Activated naive CD8-positive, alpha-beta T cell treated with anti-CD3 and anti-CD28 coated beads, Interleukin-2, amount 10 ng/mL, durations not matched to agents 7 days and 5 days (primary cell): ENCODE measurements at places on chromosomes 16 and 17. TPM values are rescaled to one million over a fixed set of nuclear protein-coding genes. Genes with fewer than 3 reads are reported as not detected.
A peak's percentile ranks its signal among the peaks of the same experiment; 100 is the strongest.

CACNG1 gene
- total RNA-seq = not detected

ESRP2 gene
- total RNA-seq = not detected

SLC2A4 gene
- not detected for total RNA-seq

NPW gene
- total RNA-seq = 0.42 TPM

CYB5B gene
- 131 TPM for total RNA-seq

DNAH9 gene
- not detected for total RNA-seq

OXLD1 gene
- total RNA-seq = 56.6 TPM

LPCAT2 gene
- 0.30 TPM for total RNA-seq

MEIOC gene
- not detected for total RNA-seq

DNA sequence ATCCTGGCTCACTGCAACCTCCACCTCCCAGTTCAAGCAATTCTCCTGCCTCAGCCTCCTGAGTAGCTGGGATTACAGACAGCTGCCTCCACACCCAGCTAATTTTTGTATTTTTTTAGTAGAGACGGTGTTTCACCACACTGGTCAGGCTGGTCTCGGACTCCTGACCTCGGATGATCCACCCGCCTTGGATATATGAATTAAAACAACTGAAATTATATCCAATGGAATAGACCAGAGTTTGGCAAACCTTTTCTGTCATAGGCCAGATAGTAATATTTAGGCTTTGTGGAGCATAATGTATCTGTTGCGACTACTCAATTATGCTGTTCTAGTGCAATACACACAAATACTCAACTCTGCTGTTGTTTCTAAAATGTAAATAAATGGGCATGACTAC, 93.8 kb upstream of the NACA2 start:
- no peak for DNase-seq
- H3K4me1 ChIP-seq = peaks cover 2% of the 10 kb centered on the region
- H3K4me3 ChIP-seq = no peak overlapping the region
- no peaks in the 10 kb centered on the region for H3K27me3 ChIP-seq
- H3K36me3 ChIP-seq = peaks cover 39% of the 10 kb centered on the region

GRCh38 chr17:36131421-36131820, 27.8 kb downstream of the CCL4 start:
- peaks cover 19% of the 10 kb centered on the region for H3K27me3 ChIP-seq
- no peak for DNase-seq
- no peaks in the 10 kb centered on the region for H3K36me3 ChIP-seq
- no peak overlapping the region for H3K4me3 ChIP-seq
- no peaks in the 10 kb centered on the region for H3K4me1 ChIP-seq

DNA sequence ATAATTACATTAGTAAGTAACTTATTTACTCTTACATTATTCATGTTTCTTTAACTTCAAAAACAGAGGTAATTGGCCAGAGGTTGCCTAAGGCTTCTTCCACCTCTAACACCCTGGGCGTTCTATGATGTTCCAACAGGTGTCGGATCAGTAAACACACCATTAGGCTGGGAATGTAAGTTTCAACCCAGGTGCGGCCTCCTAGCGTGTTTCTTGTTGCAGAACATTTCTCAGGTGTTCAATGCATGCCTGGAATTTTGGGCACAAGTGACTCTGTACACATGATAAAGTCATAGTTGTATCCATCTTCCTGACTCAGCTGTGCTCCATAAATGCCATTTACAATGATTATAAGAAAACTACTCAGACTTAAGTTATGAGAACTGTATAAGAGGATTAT, 1.0 kb downstream of the KRTAP2-2 start:
- H3K36me3 ChIP-seq = no peaks in the 10 kb centered on the region
- DNase-seq = no peak
- H3K4me3 ChIP-seq = no peak overlapping the region
- no peak overlapping the region for H3K27ac ChIP-seq
- peaks cover 11% of the 10 kb centered on the region for H3K27me3 ChIP-seq

GRCh38 chr16:57763285-57764005, 27.9 kb downstream of the KATNB1 start:
- no peaks in the 10 kb centered on the region for H3K36me3 ChIP-seq
- no peak for DNase-seq
- no peak overlapping the region for H3K4me3 ChIP-seq
- H3K27ac ChIP-seq = no peak overlapping the region

GRCh38 chr16:49620158-49620868, 235.6 kb downstream of the ZNF423 start:
- no peak overlapping the region for H3K4me3 ChIP-seq
- H3K27me3 ChIP-seq = no peaks in the 10 kb centered on the region
- no peak overlapping the region for H3K27ac ChIP-seq
- H3K36me3 ChIP-seq = no peaks in the 10 kb centered on the region
- no peak for DNase-seq

- H3K27ac ChIP-seq = no peak overlapping the region
- H3K4me1 ChIP-seq = peaks cover 4% of the 10 kb centered on the region
- no peaks in the 10 kb centered on the region for H3K36me3 ChIP-seq
- H3K4me3 ChIP-seq = no peak overlapping the region
- H3K27me3 ChIP-seq = peaks cover 10% of the 10 kb centered on the region
Observed at GRCh38 chr16:55839115-55839514, 6.2 kb upstream of the CES1 start.

DNA sequence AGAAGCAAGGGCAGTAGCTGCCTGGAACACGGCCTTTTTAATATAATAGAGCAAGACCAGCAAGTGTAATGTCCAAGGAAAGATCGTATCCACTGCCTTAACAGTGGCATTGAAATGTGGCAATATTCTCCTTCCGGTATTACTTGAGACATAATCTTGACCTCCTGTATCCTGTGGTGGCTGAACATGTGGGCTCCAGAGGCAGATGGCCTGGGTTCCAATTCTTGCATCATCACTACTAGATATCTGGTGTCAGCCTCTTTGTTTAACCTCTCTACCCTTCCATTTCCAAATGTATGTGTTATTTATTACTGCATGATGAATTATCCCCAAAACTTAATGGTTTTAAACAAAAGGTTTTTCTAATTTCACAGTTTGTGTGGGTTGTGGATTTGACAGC, 3.5 kb upstream of the CDYL2 start:
- no peak for DNase-seq
- H3K27me3 ChIP-seq = peaks cover 2% of the 10 kb centered on the region
- peaks cover 16% of the 10 kb centered on the region for H3K4me1 ChIP-seq
- no peaks in the 10 kb centered on the region for H3K36me3 ChIP-seq
- no peak overlapping the region for H3K27ac ChIP-seq

DNA sequence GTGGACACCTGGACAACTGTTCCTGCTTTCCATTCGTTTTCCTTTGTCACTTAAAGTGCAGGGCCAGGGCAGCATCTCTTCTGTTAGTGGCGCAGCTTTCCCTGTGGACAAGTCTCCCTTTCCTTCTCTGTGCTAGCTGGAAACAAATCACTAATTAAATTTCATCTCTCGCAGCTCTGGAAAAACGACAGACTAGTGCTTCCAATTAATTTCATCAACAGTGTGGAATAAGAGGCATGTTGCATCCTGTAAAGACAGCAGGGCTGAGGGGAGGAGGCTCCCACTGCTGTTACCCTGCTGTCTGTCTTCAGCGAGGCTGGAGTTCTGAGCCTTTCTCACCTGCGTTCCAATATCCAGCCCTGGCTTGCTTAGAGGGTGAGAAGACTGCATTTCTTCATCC, 352.1 kb upstream of the HSBP1 start:
- DNase-seq = no peak
- H3K27me3 ChIP-seq = no peaks in the 10 kb centered on the region
- H3K4me3 ChIP-seq = no peak overlapping the region
- no peaks in the 10 kb centered on the region for H3K36me3 ChIP-seq
- no peaks in the 10 kb centered on the region for H3K4me1 ChIP-seq

GRCh38 chr16:69345923-69346322, 5.7 kb downstream of the TMED6 start:
- no peak overlapping the region for H3K4me3 ChIP-seq
- H3K4me1 ChIP-seq = peaks cover 12% of the 10 kb centered on the region
- peaks cover 16% of the 10 kb centered on the region for H3K36me3 ChIP-seq
- DNase-seq = no peak
- H3K27me3 ChIP-seq = no peaks in the 10 kb centered on the region
- no peak overlapping the region for H3K27ac ChIP-seq

DNA sequence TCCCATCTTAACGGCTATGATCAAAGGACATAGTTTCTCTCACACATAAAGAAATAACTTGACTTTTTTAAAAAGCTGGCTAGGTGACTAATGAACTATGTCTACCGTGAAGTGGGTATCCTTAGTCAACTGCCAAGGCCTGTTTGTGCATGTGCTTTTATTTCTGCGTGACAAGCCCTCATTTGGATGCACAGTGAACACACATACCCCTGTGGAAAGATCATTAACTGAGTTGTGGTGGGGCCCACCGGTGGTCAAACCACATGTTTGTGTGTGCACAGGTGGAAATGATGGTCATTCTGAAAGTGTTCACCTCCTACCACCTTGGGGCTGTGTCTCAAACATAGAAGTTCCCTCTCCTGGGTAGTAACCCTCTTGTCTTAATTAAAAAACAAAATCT, 256.1 kb upstream of the SALL1 start:
- DNase-seq = no peak
- no peak overlapping the region for H3K4me3 ChIP-seq
- H3K4me1 ChIP-seq = no peaks in the 10 kb centered on the region
- H3K27me3 ChIP-seq = no peaks in the 10 kb centered on the region
- H3K27ac ChIP-seq = no peak overlapping the region

DNA sequence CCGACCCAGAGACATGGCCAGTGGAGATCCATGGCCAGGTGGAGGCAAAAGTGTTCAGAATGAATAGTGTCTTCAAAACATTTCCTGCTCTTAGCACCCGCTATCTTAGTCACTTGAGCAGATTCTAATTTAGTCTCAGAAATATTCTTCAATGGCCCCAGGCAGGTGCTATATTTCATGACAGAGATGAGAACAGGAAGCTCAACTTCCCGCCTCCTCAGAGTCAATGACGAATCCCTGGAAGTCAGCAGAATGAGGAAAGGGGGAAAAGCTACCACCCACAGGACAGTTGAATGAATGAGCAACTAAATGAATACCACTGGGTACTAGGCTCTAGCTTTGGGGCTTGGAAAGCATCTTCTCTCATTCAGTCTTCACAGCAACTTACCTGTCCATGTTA, 147.2 kb downstream of the ASIC2 start:
- H3K27me3 ChIP-seq = no peaks in the 10 kb centered on the region
- no peaks in the 10 kb centered on the region for H3K36me3 ChIP-seq
- DNase-seq = no peak
- H3K4me1 ChIP-seq = no peaks in the 10 kb centered on the region
- no peak overlapping the region for H3K4me3 ChIP-seq

DNA sequence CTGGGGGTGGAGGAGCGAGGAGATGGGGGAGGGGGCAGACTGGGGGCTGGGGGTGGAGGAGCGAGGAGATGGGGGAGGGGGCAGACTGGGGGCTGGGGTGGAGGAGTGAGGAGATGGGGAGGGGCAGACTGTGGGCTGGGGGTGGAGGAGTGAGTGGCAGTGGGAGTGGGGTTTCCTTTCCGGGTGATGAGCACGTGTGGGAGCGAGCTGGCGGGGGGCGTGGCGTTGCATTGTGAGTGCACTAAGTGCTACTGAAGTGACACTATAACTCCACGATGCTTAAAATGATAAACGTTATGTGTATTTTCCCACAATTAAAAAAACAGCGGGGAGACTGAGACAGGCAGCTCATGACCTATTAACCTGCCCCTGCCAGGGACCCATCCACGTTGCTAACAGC, 46.3 kb downstream of the CBFA2T3 start:
- no peaks in the 10 kb centered on the region for H3K36me3 ChIP-seq
- DNase-seq = no peak
- H3K27ac ChIP-seq = no peak overlapping the region
- H3K4me3 ChIP-seq = no peak overlapping the region
- H3K27me3 ChIP-seq = no peaks in the 10 kb centered on the region
- no peaks in the 10 kb centered on the region for H3K4me1 ChIP-seq

DNA sequence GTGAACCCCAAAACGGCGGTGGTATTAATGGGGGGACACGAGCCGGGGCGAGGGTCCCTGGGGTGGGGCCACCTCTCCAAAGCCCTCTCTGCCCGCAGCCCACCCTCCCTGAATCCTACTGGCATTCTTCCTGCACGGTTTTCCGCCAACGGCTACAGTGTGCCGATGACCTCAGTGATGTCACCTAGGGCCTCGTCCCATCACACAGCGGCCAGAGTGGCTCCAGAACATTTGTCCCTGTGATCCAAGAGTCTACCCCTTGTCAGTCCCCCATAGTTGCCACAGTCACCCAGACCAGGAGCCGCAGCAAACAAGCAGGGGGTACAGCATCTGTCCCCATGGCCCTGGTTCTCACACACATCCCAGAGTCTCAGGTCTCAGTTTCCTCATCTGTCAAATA, 13.9 kb downstream of the ZFPM1 start:
- H3K27ac ChIP-seq = no peak overlapping the region
- no peaks in the 10 kb centered on the region for H3K36me3 ChIP-seq
- DNase-seq = no peak
- H3K4me1 ChIP-seq = peaks cover 34% of the 10 kb centered on the region

GRCh38 chr17:45709728-45710288, 74.3 kb upstream of the CRHR1 start:
- DNase-seq = no peak
- H3K4me3 ChIP-seq = no peak overlapping the region
- H3K36me3 ChIP-seq = no peaks in the 10 kb centered on the region
- H3K4me1 ChIP-seq = no peaks in the 10 kb centered on the region
- H3K27ac ChIP-seq = no peak overlapping the region

GRCh38 chr16:4452674-4453073, 21.8 kb downstream of the NMRAL1 start:
- H3K4me3 ChIP-seq = no peak overlapping the region
- peaks cover 4% of the 10 kb centered on the region for H3K36me3 ChIP-seq
- H3K4me1 ChIP-seq = no peaks in the 10 kb centered on the region
- H3K27ac ChIP-seq = peak overlapping the region; percentile 2

DNA sequence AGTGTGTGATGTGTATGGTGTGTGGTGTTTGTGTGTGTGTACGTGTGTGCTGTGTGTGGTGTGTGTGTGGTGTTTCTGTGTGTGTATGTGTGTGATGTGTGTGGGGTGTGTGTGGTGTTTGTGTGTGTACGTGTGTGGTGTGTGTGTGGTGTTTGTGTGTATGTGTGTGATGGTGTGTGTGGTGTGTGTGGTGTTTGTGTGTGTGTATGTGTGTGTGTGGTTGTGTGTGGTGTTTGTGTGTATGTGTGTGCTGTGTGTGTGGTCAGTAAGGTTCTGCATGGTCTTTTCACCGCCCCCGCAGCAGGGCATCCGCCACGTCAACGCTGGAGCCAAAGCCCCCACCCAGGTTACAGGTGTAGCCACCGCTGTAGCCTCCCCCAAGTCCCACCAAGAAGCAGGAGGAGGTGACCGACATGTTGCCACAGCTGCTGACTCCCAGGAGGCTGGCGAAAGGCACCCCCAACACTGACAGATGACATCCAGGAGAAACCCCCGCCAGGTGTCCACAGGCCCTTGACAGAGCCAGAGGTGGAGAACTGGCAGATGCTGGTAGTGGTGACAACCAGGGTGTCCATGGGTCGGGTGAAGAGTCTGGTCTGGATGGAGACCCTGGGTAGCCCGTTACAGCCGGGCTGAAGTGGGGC, 9.3 kb upstream of the KRT17 start:
- H3K27me3 ChIP-seq = no peaks in the 10 kb centered on the region
- no peaks in the 10 kb centered on the region for H3K36me3 ChIP-seq
- no peak for DNase-seq
- no peaks in the 10 kb centered on the region for H3K4me1 ChIP-seq
